ENCODE measurements at places on chromosomes 1 and 21. TPM values are rescaled to one million over a fixed set of nuclear protein-coding genes. Genes with fewer than 3 reads are reported as not detected.

Gene FALEC
- not detected for total RNA-seq

Gene FMO4
- total RNA-seq: 1.8 TPM

DNA sequence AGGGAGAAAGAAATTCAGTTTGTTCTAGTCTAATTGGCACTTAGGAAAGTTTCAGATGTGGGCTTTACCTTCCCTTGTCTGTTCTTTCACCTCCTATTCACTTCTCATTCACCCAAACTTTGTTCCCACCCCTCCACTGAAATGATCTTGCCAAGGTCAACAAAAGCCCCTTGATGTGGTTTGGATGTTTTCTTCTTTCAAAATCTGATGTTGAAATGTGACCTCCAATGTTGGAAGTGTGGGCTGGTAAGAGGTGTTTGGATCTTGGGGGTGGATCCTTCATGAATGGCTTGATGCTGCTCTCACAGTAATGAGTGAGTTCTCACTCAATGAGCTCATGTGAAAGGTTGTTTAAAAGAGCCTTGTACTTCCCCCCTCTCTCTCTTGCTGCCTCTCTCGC lies 379.3 kb downstream of the HHIPL2 start:
- no peak overlapping the region for H3K4me3 ChIP-seq
- H3K4me1 ChIP-seq: no peaks in the 10 kb centered on the region
- H3K36me3 ChIP-seq: no peaks in the 10 kb centered on the region
- no peak overlapping the region for H3K27ac ChIP-seq

Gene SMCP
- total RNA-seq: not detected

DNA sequence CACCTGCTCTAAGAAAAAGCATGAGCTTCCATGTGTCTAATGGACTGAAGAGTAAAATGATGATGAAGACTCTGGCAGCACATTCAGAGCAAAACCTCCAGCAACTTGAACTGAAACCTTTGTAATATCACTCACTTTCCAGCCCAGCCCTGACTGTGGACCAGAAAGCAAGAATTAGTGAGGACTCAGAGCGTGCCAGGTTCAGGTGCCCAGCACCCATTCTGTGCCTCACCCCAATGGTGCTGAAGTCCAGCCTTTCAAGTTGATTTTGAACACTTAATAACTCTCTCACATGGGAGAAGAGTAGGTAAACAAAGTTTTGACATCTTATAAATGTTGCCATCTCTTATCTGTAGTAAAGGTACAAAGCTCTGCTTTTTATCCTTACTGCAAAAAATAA lies 350.0 kb downstream of the KCNH1 start:
- no peak overlapping the region for H3K4me3 ChIP-seq
- H3K27me3 ChIP-seq: peaks cover 14% of the 10 kb centered on the region
- DNase-seq: no peak
- no peaks in the 10 kb centered on the region for H3K36me3 ChIP-seq
- H3K4me1 ChIP-seq: no peaks in the 10 kb centered on the region

- no peak for DNase-seq
- H3K36me3 ChIP-seq: no peaks in the 10 kb centered on the region
- H3K4me1 ChIP-seq: peaks cover 2% of the 10 kb centered on the region
- H3K4me3 ChIP-seq: no peak overlapping the region
Observed at GRCh38 chr21:38181096-38181495, 75.7 kb upstream of the KCNJ15 start.

GRCh38 chr1:71086331-71086730 lies 5.5 kb upstream of the ZRANB2 start:
- H3K27me3 ChIP-seq: peaks cover 19% of the 10 kb centered on the region
- no peak overlapping the region for H3K27ac ChIP-seq
- H3K4me1 ChIP-seq: peaks cover 5% of the 10 kb centered on the region
- no peak for DNase-seq
- H3K4me3 ChIP-seq: no peak overlapping the region
- peaks cover 4% of the 10 kb centered on the region for H3K36me3 ChIP-seq

Gene CATSPERE
- 0.14 TPM for total RNA-seq

Data from activated CD4-positive, alpha-beta T cell treated with anti-CD3 and anti-CD28 coated beads, Interleukin-2, amount 10 ng/mL, durations not matched to agents 24 days and 14 days (primary cell).